ENCODE measurements at places on chromosomes 13 and 19. TPM values are rescaled to one million over a fixed set of nuclear protein-coding genes. Genes with fewer than 3 reads are reported as not detected.

DNA sequence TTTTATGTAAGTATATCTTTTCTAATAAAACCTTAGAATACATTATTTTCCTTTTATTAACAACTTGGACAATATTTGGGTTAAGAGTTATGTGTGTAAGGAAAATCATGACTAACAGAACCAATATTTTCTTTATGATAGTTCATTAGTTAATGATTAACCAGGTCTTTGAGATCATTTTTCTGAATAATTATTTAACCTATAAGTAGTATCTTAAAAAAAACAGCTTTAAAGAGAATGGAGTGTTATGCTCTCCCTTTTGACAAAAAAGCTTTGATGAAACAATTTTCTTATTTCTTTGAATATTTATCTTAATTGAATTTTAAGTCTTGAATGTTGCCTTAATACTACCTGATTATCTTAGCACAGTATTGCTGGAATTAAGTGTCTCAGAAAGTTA, 3.8 kb downstream of the SLAIN1 start:
- no peak for DNase-seq
- H3K4me3 ChIP-seq: no peak overlapping the region
- no peaks in the 10 kb centered on the region for H3K36me3 ChIP-seq
- H3K27me3 ChIP-seq: peaks cover 7% of the 10 kb centered on the region
- peaks cover 6% of the 10 kb centered on the region for H3K4me1 ChIP-seq

DNA sequence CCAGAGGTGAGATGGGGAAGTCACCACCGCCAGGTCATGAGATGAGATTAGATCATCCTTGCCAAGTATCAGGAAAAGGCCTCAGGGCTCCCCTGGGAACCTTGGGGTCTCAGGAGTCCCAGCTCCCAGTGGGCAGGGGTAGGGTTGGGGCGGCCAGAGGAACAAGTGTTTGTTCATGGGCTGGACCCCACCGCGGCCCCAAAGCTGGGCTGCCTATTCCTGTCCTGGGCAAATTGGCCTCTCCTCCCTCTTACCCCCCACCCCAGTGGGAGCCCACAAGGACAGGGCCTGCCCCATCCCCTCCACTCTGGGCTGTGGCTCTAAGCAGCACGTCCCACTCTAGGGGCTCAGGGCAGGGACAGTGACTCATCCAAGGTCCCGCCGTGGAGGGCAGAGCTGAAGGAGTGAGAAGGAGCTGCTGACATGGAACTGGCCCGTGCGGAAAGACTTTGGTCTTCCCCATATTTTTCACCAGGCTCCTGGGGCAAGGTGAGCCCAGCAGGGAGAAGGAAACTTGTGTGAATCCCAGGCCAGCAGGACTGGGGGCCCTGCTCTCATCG, 4.0 kb upstream of the HCN2 start:
- no peak overlapping the region for H3K27ac ChIP-seq
- no peak for DNase-seq
- 0 out of 2 replicates have a peak, but pooled peaks cover 5% of the 10 kb centered on the region for H3K36me3 ChIP-seq
- H3K4me3 ChIP-seq: no peak overlapping the region
- H3K4me1 ChIP-seq: peaks cover 26% of the 10 kb centered on the region

DNA sequence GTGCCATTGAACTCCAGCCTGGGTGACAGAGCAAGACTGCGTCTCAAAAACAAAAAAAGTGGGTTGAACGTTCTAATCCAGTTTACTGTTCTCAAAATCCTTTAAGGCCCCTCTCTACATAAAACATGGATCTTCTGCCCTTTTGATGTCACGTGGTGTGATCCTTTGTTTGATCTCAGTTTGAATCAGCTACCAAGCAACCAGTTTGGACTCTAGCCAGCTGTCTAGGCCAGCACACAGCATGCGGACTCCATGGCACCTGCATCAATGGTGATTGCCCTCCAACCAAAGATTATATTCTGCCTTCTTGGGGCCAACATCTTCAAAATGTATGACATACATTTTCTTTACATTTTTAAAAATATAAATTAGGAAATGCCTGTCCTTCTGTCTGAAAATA, 365.4 kb downstream of the NDFIP2 start:
- H3K36me3 ChIP-seq: no peaks in the 10 kb centered on the region
- H3K27ac ChIP-seq: no peak overlapping the region
- no peaks in the 10 kb centered on the region for H3K27me3 ChIP-seq
- no peak overlapping the region for H3K4me3 ChIP-seq
- DNase-seq: no peak

DNA sequence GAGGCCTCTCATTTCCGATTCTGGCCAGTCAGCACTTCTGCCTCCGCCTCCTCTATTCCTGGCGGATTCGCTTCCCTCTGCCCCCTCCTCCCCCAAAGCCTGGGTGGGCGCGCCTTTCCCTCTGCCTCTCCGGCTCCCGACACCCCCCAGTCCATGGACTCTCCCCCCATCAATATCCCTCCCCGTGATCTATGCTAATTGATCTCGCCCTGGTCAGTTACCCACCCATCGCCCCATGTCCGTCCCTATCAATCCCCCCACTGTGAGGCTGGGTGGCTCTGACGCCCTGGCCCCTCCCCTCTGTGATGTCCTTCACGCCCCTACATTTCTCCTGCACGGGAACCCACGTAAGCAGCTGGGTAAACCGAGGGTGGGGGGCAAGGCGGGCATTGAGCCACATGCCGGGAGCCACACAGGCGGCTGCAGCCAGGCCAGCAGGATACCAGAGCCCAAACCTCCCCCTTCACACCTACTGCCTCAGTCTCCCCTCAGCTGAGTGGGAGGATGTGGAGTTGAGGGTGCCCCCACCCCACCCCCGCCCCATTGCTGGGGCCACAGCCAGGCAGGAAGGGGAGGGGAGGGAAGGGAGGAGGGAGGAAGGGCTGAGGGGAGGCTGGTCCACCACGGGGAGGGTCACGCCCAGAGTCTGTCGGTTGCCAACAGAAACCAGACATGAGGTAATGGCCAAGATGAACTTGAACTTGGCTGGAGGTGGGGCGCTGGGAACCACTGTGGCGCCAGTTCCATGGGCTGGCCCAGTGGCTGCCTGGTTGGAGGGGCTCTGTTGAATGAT, 21.0 kb downstream of the SMIM24 start:
- H3K4me1 ChIP-seq: peaks cover 22% of the 10 kb centered on the region
- no peak overlapping the region for H3K4me3 ChIP-seq
- DNase-seq: peak; percentile 65
- H3K27me3 ChIP-seq: peaks cover 11% of the 10 kb centered on the region

The BORCS8 gene
- total RNA-seq: 38.6 TPM

The GJA3 gene
- 0.14 TPM for total RNA-seq

Data from HFFc6 (cell line).